Adrenal gland (tissue), 19 donors: ENCODE measurements at places on chromosomes 5 and 9.
A peak's percentile ranks its signal among the peaks of the same experiment; 100 is the strongest.

- DNase-seq = no peak
Observed at GRCh38 chr9:132041798-132042197, 37.9 kb downstream of the MED27 start.

- no peak for DNase-seq
Observed at GRCh38 chr9:5646116-5646515, 17.2 kb downstream of the RIC1 start.

DNA sequence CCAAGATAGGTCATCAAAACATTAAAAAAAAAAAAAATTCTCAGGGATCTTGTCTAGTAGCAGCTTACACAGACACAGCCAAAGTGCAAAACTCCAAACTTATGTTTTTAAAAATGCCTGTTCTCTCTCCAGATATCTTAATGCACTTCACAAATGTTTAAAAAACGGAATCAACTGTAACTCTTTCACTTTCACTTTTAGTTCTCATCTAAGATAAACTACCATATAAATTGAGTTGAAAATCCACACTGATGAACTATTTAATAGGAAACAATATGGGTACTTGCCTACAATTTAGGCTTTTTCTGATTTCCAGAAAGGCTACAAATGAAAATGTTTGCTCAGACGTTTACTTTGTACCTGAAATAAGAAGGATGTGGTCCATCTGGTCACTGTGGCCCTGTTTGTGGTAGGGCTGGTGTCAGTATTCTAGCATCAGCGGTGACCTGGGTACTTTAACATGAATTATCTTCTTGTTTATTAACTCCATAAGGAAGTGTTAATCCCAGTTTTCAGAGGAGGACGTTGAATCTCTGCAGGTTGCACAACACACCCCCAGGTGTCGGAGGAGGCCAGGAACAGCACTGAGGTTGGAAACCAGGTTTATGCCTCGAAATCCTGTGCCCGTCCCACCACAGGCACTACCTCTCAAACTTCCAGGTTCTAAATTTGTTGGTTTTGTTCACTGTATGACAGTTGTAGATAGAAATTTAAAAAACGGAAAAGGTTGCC, 13.3 kb upstream of the LPCAT1 start:
- DNase-seq = no peak

DNA sequence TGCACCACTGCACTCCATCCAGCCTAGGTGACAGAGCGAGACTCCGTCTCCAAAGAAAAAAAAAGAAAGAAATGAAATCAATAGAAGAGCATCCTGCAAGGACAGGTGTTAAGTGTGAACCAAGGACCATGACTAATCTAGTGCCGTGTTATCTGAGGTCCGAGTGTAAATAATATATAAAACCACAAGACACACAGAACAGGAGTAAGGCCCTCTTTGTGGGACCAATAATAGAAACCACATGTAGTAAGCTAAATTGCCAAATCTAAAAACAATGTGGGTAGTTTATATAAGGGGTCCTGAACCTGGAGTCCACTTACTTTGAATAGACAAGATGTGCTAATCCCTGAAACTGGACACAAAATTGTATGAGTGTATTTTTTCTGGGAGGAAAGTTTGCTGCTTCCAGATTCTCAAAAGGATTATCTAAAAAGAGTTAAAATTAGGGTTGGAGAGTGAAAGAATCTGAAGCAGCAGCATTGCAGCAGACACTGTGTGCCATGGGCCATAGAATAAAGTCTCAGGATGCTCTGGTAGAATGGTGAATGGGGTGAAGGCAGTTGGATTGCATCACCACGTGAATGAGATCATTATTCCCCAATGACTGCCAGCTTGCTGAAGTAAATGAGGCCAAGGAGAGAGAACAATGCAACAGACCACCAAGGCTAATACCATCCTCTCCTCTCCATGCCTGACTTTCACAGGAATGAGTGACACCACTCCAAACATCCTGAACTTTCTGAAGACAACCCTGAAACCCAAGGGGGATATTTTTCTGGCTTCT, 222.7 kb downstream of the DCP2 start:
- DNase-seq = peak; percentile 30

- no peak for DNase-seq
Observed at GRCh38 chr5:42606464-42606869, 150.2 kb upstream of the CCDC152 start.
